Retinal pigment epithelial cell (primary cell): ENCODE measurements at places on chromosomes 1 and 21.

- no peak for DNase-seq
Measured at GRCh38 chr1:240054109-240054701, 37.5 kb upstream of the FMN2 start.

DNA sequence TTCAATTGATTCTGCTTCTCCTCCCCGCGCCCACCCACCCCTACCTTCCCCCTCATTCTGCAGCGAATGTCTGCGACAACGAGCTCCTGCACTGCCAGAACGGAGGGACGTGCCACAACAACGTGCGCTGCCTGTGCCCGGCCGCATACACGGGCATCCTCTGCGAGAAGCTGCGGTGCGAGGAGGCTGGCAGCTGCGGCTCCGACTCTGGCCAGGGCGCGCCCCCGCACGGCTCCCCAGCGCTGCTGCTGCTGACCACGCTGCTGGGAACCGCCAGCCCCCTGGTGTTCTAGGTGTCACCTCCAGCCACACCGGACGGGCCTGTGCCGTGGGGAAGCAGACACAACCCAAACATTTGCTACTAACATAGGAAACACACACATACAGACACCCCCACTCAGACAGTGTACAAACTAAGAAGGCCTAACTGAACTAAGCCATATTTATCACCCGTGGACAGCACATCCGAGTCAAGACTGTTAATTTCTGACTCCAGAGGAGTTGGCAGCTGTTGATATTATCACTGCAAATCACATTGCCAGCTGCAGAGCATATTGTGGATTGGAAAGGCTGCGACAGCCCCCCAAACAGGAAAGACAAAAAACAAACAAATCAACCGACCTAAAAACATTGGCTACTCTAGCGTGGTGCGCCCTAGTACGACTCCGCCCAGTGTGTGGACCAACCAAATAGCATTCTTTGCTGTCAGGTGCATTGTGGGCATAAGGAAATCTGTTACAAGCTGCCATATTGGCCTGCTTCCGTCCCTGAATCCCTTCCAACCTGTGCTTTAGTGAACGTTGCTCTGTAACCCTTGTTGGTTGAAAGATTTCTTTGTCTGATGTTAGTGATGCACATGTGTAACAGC, 339.9 kb downstream of the NTNG1 start:
- DNase-seq: no peak

GRCh38 chr1:54553602-54554313, 5.7 kb downstream of the ACOT11 start:
- no peak for DNase-seq

- no peak for DNase-seq
Measured at GRCh38 chr1:36636206-36636605, 153.5 kb upstream of the CSF3R start.

DNA sequence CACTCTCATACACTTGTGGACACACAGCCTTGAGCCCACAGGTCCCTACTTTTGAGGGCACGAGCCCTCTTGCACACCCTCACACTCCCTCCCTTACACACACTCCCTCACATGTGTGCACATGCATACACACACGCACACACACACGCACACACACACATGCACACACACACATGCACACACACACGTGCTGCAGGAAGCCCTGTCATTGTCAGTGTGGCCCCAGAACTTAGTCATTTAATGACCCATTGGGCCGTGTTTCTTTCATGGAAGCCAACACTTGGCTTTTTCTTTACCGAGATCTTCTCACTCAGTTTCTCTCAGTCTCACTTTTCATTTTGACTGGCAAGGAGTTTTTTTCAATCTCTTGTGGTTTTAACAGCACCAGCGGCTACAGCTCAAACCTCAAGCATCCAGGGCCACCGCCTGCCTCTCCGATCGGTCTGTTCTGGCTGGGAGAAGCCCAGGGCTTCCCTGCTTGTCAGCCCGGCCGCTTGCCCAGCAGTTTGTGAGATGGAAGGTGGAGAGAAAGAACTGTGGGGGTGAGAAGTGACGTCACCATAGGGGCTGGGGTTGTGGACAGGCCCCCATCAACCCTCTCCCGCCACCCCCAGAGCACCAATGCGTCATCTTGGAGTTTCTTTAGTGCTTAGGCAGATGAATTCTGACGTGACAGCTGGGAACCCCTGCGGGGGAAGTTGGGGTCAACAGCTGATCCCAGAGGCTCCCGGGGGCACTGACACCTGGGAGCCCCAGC, 15.8 kb upstream of the TNFRSF8 start:
- DNase-seq: no peak

- no peak for DNase-seq
Measured at GRCh38 chr1:177802304-177802703, 167.6 kb downstream of the SEC16B start.

GRCh38 chr1:30887485-30888315, 20.9 kb downstream of the SDC3 start:
- DNase-seq: no peak
